Activated CD4-positive, alpha-beta T cell treated with anti-CD3 and anti-CD28 coated beads, Interleukin-2, Interleukin-6, amounts not matched to agents 100 ng/mL and 50 ng/mL, durations not matched to agents 16 hours and 8 hours (primary cell): ENCODE measurements at places on chromosomes 1 and 21.

- DNase-seq: no peak
Measured at GRCh38 chr1:61174060-61174795, 91.9 kb downstream of the NFIA start.

- peak; percentile 30 for DNase-seq
Measured at GRCh38 chr1:47436979-47437446, 831 bp upstream of the FOXD2 start.

DNA sequence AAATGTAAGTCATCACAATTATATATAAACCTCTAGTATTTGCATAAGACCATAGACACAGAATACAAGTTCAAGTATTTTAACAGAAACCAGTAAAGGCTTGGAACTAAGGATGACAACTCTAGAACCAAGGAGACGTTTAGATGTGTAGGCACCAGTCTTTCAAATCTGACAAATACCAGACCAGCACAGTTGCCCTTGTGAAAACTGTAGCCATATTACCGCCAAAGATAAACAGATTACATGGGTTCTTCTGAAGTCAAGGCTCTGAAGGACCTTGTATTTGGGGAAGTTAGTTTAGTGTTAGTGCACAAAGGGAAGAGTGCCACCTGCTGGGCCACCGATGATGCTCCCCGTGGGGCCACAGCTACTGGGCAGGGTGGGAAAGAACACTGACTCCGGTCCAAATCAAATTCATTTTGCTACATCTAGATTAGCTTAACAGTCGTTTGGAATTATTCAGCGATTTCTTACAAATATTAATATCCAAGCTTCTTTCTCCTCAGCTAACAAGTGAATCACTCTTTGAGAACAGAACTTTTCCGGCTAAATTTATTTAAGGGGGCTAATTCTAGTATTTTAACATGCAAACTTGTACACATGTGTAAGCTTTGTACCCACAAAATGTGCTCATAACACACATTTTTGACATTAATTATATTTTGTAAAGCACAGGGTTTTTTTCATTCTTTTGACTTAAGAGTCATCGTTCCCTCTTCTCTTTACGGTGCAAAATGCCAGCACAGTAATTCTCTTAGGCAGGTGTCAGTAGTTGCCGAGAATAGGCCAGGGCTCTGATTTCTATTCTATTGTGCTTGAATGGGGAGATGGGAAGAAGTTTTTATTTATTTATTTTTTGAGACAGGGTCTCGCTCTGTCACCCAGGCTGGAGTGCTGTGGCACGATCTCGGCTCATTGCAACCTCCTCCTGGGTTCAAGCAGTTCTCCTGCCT lies 8.0 kb upstream of the NIBAN1 start:
- DNase-seq: peak; percentile 86

- no peak for DNase-seq
Measured at GRCh38 chr21:27058673-27059605, 92.1 kb upstream of the ADAMTS5 start.

GRCh38 chr1:28172713-28173150 lies 3.8 kb downstream of the PTAFR start:
- DNase-seq: peak; percentile 74

GRCh38 chr1:164703960-164704411 lies 145.0 kb downstream of the PBX1 start:
- DNase-seq: no peak

GRCh38 chr1:18043871-18044270 lies 63.7 kb upstream of the IGSF21 start:
- DNase-seq: no peak

DNA sequence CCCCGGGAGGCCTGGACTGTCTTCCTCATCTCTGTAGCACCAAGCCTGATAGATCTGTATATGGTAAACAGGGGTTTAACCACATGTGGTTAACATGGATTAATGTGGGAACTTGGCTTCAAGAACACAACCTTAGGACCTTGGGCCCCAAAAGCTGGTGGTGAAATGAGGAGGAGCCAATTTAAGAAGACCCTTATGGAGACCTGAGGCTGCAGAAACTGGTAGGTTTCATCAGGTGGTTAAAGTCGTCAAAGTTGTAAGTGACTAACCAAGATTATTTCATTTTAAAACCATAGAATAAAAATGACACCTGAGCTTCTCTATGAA lies 14.0 kb downstream of the THEMIS2 start:
- DNase-seq: no peak

- DNase-seq: no peak
Measured at GRCh38 chr1:9253004-9253403, 18.4 kb downstream of the H6PD start.

GRCh38 chr1:95021805-95022643 lies 50.7 kb downstream of the ALG14 start:
- DNase-seq: no peak

DNA sequence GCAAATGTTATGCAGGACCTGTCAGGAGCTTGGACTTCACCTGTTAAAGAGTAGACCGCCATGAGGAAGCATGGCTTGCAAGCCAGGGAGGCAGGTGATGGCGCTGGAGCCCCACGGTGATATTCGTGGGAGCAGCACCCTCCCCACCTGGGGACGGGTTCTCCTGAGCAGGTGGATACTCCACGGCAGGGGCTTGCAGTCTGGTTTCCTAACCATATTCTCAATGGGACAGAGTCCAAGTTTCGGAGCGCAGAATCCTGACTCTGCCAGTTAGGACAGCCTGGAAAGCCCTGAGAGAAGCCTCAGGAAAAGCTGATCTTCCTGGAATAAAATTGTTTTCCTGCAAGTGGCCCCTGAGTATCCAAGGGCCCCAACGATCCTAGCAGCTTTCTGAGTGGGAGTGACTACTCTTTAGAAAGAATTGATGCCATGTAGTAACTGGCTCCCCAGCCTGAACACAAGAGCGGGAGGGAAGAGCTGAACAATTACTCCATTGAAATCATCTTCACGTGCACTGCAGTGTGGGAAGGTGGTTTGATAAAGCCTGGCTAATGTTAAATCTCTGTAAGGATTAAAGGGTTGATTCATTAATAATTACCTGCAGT lies 146.3 kb upstream of the RAB4A start:
- DNase-seq: no peak

GRCh38 chr1:26827663-26828062 lies 1.2 kb downstream of the ZDHHC18 start:
- no peak for DNase-seq

- DNase-seq: peak; percentile 93
Measured at GRCh38 chr1:228463559-228464455, 23.4 kb upstream of the RNF187 start.

- DNase-seq: no peak
Measured at GRCh38 chr1:241846862-241847539, 1.0 kb upstream of the EXO1 start.

GRCh38 chr1:67432745-67433144 lies 2.5 kb upstream of the SERBP1 start:
- no peak for DNase-seq

DNA sequence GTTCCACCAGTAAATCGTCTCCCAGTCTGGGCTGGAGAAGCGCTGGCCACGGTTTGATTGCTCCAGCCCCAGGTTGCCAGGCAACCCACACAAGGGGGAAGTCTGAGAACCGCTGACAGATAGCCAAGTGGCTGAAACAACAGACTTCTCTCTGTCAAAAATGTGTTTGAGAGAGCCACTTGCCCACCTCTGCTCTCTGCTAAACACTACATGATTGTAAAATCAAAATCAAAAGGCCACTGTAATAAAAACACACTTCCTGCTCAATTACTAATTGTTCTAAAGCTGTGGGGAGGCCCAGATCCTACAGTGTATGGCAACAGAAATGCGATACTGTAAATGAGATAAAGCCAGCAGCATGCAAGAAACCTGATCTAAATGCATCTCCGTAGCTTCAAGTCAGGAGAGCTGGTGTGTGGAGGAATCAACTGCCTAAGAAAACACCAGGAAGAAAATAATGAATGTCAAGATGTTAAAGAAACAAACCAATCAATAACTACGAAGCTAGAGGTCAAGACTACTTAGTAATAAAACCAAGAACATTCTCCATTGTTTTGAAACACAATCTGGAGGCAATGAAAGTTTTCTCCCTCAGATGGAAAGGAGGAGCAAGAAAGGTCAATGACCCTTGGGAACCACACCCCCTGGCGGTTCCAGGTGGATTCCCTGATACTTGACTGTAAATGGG lies 121.2 kb downstream of the SLC45A1 start:
- no peak for DNase-seq

DNA sequence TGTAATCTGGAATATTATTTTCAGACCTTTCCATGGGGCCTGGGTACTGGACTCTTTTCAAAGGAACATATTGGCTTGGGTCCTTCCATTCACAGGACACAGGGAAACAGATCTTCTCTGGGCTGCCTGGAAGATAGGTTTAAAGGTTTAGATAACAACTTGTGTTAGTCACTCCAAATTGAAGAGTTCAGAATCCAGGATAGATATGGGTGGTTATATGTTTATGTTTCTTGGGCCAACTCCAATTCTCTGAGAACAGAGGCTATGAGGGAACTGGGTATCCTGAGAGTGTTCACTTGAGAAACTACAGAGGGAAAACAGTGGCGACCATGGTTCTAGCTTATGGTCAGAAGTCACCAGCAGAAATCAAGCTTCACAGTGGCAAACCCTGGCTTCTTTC lies 8.7 kb upstream of the PIGM start:
- DNase-seq: no peak

GRCh38 chr1:116664366-116664977 lies 3.1 kb downstream of the IGSF3 start:
- no peak for DNase-seq

GRCh38 chr21:45911806-45912325 lies 69.7 kb upstream of the COL6A1 start:
- DNase-seq: no peak

DNA sequence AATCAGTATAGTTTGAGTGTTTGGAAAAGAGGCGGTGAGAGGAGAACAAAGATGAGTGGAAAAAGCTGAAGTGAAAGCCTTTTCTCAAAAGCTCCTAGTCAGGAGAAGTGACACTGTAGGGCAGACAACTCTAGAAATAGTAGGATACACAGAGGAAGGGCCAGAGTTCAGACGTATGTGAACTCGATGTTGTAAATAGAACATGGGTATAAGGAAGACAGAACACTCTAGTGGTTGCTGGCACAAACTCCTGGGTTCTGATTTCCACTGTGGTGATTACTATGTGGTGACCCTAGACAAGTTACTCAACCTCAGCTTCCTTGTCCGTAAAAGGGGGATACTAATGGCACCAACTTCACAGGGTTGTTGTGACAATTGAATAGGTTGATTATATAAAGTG lies 30.2 kb upstream of the MGST3 start:
- no peak for DNase-seq

- peak; percentile 96 for DNase-seq
Measured at GRCh38 chr1:228082214-228082917, at the start of gene ARF1. Gene ARF1, plus strand, starts transcription at chr1:228082708. Its CDS starts 14,407 bp downstream, at chr1:228097115.

- DNase-seq: no peak
Measured at GRCh38 chr1:110443451-110443850, 7.5 kb upstream of the PROK1 start.

- DNase-seq: no peak
Measured at GRCh38 chr1:32208891-32209328, at the start of gene DCDC2B. Gene DCDC2B, plus strand, starts transcription at chr1:32209089. Its CDS starts 5 bp downstream, at chr1:32209094.

DNA sequence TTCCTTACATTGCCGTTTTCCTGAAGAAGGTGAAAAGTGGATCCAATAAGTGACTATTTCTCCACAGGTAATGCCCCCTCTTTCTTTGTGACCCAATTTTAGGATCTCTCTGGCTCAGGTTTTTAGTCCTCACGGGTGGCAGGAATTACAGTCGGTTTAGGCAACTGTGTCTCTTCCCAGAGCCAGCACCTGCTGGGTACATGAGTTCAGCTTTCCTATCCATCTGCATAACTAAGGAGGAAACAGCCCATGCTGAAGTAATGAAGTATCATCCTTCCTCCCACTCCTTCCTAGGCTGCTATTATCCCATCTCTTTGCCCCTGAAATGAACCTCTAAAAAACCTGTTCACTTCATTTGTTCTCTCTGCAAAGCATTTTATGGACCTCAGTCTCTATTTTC lies 544.6 kb downstream of the NEGR1 start:
- DNase-seq: no peak

DNA sequence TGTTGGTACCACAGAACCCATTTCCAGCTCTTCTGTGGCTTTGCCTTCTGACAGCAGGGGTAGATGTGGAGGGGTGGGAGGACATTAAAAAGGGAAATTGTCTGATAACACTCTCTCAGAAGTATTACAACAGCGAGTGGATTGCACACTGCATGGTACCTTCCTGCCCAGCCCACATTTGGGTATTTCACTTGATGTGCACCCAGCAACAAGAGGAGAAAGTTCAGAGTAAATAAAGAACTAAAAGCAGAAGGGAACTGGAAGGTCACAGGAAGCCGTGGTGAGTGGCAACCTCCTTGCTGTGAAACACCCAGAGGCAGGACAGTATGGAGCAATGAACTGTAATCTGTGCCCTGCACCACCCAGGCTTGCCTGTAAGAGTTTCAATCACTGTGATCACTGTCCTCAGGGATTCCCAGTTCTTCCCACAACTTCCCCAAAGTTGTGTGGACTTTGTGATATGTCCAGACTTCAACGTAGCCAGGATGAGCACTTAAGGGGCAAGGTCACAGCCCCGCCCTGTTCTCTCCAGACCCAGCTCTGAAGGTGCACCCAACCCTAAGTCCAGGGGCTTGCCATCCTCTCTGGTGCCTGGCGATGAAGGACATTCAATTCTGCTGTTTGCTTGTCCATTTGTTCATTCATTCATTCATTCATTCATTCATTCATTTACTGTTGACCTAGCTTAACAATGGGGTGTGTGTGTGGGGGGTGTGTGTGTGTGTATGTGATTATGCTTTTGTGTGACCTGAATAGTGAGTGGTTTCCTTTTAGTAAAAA lies 18.7 kb upstream of the F5 start:
- peak; percentile 64 for DNase-seq

DNA sequence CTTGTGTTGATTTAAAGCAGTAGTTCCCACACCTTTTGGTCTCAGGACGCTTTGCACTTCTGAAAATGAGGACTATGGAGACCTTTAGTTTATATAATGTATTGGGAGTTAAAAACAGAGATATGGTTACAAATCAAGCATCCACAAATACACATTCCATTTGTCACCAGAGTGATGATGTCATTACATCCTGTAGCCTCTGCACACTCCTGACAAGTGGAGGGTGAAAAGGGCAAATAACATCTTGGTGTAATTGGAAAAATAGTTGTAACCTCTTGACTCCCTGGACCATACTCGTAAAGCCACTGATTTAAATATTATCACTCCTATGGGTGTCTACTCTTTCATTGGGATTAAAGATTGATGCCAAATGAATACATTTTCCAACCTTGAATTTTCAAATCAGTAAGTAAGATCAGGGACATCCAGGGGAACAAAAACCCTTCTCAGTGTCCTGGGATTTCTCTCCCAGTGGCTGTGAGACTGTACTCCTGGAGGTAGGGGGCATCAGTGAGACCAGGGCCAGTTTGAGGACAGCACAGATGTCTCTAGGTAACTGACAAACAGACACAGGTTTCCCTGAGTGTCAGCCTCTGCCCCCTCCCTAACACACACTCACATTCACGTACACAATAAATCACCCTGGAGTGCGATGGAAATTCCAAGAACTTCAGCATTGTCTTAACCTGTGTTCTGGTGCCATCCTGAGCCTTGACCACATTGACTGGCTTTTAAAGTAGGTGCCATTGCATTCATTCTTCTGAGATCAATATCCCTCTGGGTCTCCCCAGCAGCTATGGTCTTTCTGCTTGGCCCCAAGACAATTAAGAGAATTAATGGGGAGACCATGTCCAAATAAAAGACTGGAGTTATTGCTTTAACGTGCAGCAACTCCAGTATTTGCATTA lies 63.0 kb downstream of the NR5A2 start:
- DNase-seq: peak; percentile 5

- no peak for DNase-seq
Measured at GRCh38 chr1:5845376-5845775, 146.8 kb downstream of the NPHP4 start.

GRCh38 chr1:1928231-1929101 lies 9.4 kb upstream of the TMEM52 start:
- no peak for DNase-seq

GRCh38 chr1:84644472-84644871 lies 45.8 kb downstream of the SSX2IP start:
- no peak for DNase-seq
